ENCODE measurements at places on chromosomes 13 and 19.

DNA sequence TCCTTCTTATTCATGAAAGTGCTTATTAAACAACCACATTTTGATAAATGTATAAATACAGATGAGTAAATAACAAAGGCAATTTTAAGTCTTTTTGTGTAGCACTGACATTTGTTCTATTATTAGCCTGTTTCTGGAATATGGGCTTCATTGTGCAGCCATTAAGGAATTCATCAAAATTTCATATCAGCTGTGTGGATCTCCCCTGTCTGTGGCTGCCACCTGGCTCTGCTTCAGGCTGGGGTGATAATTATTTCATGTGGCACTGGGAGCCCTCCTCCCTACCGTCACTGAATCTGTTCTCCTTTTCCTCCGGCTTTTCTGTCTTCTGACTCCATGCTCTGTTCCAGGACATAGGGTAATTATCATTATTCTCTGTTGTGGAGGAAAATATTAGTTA lies 57.1 kb downstream of the LMO7 start:
- DNase-seq, result no peak

DNA sequence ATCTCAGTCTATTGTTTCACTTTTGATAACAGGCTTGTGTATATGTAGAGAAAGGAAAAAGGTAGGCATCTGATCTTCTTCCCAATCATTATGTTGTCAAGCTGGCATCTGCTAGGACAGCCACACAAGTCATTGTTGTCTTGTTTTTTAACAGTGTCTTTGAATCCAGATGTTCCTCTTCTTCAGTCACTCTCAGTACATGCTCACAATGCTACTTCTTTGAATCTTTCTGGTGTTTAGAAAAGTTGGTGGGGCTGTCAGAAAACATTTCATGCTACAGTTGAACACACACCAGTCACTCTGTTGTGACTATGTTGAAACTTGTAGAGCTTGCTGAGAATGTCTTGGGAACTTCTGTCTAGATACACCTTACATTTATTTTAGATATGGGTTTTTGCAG lies 1231.4 kb upstream of the MIR17HG start:
- DNase-seq, result no peak

DNA sequence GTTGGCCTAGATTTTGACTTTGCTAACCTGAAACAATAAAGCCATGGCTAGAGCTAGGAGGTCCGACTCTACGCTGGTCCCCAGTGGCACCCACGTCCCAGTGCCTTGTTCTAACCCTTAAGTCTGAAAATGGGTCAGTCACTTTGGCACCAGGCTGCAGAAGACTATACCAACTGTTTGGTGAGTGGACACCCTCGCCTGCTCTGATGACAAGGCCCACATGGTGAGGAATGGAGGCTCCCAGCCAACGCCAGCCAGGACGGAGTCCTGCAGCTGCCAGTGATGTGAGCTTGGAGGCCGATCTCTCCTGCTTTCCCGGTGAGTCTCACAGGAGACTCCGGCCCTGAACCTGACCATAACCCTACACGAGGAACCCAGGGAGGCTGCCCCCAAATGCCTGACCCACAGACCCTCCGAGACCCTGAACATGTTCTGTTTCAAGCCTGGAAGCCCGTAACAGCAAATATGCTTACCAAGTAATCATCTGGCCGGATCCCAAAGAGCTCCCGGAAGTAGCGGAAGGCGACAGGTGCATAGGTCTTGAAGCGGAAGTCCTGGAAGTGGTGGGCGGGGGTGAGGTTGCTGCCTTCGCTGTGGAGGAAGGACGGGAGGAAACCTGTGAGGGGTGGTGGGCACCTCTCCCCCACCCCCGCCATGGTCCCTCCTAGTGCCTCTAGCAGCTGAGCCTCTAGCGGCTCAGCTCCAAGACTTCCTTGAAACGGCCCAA lies 34.1 kb upstream of the CACTIN start:
- no peak for DNase-seq

DNA sequence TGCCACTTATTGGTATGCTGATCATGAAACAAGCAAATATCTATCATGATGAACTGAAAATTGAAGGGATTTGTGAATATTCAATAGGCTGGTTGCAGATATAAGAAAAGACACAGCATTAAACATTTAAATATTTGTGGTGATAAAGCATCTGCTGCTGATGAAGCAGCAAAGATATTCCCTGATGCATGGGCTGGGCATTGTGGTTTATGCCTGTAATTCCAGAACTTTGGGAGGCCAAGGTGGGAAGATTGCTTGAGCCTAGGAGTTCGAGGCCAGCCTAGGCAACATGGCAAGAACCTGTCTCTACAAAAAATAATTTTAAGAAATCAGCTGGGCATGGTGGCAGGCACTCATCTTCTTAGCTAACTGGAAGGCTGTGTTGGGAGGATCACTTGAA lies 54.5 kb downstream of the GPR180 start:
- no peak for DNase-seq

- no peak for DNase-seq
Measured at GRCh38 chr13:114079601-114080536, 52.6 kb downstream of the RASA3 start.

DNA sequence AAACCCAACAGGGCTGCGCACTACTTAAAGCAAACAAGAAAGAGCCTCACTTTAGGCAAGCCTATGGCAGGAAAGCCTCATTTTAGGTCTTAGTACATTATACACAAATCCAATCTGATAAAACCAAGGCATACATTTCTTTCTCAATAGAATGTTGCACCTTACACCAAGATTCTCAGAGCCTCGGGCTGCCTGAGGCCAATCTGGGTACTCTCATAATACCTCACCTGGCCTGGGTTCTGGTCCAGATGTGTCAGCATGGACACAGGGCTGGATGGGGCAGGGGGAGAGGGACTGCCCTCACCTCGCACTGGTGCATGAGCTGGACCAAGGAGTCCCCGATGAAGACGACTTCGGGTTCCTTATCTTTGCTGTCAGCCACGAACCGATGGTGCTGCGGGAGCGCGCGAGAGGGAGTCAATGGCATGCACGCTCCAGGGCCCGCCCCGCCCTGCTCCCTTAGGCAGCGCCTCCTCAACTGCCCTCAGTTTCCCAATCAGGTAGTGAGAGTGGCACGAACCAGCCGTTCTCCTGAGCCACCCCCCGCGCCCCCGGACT lies at the start of gene PRR19:
Gene PRR19, plus strand, starts transcription at position 487 of the 558 bp plus-strand sequence. CDS start 7,453 bp downstream, outside the sequence.
- no peak for DNase-seq

DNA sequence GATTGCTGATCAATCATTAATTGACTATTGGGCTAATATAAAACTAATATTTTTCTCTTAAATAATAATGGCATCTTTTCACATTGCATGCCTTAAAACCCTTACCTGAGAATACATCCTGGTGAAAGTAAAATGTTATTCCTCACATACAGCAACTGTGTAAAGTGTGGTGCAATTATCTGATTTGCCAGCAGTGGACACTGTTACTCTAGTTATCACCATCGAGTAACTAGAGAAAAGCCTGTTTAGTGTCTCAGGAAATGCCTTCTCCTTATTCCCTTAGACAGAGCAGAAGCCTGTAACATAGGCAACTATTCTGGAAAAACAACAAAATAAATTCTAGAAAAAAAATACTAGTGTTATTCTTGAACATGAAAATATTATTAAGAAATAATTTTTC lies 459.8 kb downstream of the FGF14 start:
- DNase-seq, result no peak

DNA sequence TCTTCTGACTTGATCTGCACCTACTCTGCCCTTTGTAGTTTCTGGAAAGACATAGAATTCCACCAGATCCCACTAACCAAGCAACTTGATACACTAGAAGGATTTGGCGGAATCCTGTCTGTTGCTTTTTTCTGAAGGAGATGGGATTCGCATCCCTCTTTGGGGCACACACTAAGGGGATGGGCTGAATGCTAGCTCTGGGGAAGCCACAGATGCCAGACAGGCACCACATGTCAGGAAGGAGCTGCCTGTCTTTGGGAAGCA lies 52.1 kb downstream of the SERP2 start:
- DNase-seq, result no peak

DNA sequence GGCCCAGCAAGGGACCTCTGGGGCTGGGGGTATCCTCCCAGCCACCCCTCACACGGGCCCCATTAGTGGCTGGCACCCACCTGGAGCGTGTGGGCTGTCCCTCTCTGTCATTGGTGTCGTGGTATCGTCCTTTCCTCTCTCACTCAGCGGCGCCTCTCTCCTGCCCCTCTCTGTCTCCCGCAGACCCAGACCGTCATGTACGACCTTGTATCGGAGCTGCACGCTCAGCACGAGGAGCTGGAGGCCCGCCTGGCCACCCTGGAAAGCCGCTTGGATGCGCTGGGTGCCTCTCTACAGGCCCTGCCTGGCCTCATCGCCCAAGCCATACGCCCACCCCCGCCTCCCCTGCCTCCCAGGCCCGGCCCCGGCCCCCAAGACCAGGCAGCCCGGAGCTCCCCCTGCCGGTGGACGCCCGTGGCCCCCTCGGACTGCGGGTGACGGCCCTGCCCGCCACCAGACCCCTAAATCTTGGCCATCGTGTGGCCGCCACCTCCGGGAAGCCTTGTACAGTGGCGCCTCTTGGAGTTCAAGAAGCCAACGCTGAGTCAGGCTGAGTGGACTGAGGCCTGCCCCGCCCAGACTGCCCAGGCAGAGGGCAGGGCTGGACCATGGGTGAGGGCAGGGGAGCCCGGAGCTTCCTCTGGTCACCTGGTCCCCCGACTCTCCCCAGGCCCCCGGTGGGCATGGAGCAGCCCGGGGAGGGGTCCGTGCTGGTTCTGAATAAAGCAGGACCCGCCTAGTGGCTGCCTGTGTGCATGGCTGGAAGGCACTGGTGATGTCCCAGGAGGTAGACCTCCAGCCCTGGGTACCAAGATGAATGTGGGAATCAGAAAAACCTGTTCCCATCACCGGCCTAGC lies 9.8 kb upstream of the ARRDC2 start:
- DNase-seq, result peak; percentile 29

- no peak for DNase-seq
Measured at GRCh38 chr19:19610376-19611202, 7.9 kb downstream of the PBX4 start.

- DNase-seq, result no peak
Measured at GRCh38 chr13:63436325-63436668, 2020.6 kb upstream of the PCDH20 start.

DNA sequence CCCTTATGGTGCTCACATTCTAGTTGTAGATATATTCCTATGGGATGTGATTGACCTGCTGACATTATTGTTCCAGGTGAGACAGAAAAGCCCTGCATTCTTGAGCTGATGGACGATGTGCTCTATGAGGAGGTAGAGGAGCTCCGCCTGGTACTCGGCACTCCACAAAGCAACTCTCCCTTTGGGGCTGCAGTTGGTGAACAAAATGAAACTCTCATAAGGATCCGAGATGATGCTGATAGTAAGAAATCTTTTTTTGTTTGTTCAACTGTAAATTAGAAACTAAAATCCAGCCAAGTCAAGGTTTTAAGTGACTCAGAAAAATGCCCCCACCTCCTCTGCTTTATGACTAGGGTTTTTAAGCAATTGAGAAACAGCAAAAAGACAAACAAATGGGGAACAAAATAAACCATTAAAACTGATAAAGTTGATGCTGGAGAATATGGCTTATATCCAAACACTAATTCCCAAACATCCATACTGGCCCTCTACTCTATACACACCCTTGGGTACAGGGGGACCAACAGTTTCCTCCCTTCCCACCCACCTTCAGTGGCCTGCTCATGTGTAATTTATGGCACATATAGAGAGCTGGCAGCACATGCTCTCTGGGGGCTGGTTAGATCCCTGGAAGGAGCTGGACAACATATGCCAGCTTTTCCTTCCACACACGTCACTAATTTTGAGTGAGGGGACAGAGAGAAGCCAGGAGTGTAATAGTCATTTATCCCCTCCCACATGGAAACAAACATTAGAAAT lies 139.6 kb downstream of the STOML3 start:
- DNase-seq, result no peak

- peak; percentile 34 for DNase-seq
Measured at GRCh38 chr13:79837741-79838450, 356.9 kb downstream of the NDFIP2 start.

DNA sequence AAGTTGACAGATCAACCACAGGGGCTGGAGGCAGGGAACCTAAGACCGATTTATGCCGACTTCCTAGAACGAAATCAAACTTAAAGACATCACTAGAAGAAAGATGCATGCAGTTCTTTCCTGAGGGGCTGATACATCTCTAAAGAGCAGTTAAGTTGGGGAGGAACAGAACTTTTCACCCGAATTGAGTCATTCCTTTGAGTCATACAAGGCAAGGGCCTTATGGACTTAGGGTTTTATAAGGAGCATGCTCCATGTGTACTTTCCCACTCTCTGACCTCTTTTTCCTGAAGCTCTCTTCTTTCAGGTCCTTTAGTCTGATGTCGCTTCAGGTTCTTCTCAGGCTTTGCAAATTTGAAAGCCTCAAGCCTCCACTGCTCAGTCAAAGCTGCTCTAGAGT lies 7.9 kb upstream of the FBXL3 start:
- DNase-seq, result peak; percentile 47

DNA sequence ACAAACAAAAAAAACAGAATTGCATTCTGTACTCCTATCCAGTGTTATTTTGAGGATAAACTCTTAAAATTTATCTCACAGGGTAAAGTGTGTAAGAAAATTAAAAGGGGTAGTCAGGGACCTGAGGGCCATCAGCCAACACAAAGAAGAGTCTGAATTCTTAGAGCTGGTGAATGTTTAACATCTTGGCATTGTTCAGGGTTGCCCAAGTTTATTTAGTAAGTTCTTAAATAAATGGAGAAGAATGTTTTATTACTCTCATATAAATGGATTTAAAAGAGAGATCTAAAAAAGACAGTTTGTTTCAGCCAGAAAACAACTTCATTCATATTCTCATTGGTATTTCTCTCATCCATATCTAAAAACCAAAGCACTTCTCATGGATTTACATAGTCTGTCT lies 171.7 kb downstream of the LACC1 start:
- no peak for DNase-seq

- DNase-seq, result no peak
Measured at GRCh38 chr13:68905186-68905585, 1202.4 kb upstream of the ATXN8OS start.

GRCh38 chr13:113886561-113887112 lies 22.8 kb upstream of the GAS6 start:
- no peak for DNase-seq

DNA sequence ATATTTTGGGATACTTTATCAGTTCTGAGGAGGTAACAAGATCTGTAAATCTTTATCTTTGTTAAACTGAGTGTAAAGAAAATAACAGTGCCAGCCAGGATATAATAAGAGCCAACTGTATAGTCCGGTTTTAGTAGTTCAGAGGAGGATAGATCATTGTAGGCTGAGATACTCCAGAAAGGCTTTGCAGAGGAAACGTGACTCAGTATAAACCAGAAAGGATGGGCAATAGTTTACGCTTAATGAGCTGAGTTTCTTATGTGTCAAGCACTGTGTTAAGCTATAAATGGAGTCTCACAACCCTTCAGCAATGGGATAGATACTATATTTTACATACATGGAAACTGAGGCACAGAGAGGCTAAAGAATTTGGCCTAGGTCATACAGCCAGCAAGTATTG lies 3.8 kb downstream of the RFXAP start:
- DNase-seq, result no peak

- DNase-seq, result no peak
Measured at GRCh38 chr19:43148233-43148632, 38.1 kb downstream of the PSG5 start.

- DNase-seq, result peak; percentile 43
Measured at GRCh38 chr13:19961489-19961888, 3.0 kb downstream of the ZMYM2 start.

GRCh38 chr13:112573710-112574109 lies 14.2 kb downstream of the TUBGCP3 start:
- DNase-seq, result no peak

GRCh38 chr13:74921326-74921725 lies 560.6 kb downstream of the TBC1D4 start:
- no peak for DNase-seq

GRCh38 chr13:111961236-111961635 lies 105.7 kb upstream of the SOX1 start:
- no peak for DNase-seq

All from suppressor macrophage treated with lipopolysaccharide for 4 hours (primary cell).